Erythroblast (primary cell): ENCODE measurements at places on chromosomes 1 and 21.

DNA sequence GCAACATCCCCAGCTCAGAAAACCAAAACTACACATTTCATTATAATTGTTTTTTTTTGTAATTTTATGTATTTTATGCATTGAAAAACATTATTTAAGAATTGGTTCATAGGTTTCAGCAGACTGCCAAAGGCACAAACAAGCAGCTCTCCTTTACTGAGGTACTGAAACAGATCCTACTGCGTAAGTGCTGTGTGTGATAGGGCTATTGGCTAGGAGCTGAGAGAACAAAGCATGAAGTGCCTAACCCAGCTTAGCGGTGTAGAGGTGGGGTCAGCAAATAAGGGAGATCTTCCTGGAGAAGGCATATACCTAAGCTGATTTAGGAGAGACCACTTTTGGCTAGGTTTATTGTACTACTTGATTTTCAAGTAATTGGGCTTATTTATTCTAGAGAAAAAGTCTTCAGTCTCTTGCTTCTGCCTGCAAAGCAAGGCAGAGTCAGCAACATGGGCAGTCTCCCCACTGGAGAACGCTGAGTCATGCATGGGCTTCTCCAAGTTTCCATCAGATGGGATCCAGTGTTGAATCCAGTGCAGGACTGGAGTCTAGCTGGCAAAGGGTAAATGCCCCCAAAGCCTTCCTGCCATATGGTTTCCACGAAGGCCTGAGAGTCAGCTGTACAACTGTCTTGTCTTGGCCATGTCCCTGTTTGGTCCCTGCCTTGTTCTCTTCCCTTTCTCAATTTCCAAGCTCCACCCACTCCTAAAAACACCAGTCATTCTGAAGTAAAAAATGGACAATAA lies 18.0 kb upstream of the YTHDF2 start:
- no peak for DNase-seq

GRCh38 chr1:92833840-92834239 lies 2.0 kb downstream of the RPL5 start:
- peak; percentile 27 for DNase-seq

GRCh38 chr1:91374086-91374485 lies 30.6 kb downstream of the HFM1 start:
- DNase-seq: no peak

DNA sequence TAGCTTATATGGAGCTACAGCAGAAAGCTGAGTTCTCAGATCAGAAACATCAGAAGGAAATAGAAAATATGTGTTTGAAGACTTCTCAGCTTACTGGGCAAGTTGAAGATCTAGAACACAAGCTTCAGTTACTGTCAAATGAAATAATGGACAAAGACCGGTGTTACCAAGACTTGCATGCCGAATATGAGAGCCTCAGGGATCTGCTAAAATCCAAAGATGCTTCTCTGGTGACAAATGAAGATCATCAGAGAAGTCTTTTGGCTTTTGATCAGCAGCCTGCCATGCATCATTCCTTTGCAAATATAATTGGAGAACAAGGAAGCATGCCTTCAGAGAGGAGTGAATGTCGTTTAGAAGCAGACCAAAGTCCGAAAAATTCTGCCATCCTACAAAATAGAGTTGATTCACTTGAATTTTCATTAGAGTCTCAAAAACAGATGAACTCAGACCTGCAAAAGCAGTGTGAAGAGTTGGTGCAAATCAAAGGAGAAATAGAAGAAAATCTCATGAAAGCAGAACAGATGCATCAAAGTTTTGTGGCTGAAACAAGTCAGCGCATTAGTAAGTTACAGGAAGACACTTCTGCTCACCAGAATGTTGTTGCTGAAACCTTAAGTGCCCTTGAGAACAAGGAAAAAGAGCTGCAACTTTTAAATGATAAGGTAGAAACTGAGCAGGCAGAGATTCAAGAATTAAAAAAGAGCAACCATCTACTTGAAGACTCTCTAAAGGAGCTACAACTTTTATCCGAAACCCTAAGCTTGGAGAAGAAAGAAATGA lies 37.6 kb downstream of the CENPF start:
- DNase-seq: no peak

DNA sequence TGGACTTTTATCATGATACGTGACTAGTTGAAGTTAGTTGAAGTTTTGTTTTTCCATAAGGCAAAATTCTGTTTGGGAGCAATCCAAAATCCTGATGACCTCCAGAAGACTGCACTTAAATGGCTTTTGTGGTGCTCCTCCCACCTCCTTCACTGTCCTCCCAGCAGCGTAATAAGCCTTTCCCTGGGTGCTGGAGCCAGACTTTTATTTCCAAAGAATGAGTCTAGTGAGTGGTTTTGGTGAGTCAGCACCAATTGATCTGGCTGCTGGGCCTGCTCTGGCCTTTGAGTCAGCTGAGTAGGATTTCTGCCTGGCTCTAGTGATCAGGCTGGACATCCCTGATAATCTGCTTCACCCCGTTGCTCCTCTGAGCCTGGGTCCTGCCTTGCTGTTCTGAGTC lies 21.7 kb upstream of the KCND3 start:
- no peak for DNase-seq

DNA sequence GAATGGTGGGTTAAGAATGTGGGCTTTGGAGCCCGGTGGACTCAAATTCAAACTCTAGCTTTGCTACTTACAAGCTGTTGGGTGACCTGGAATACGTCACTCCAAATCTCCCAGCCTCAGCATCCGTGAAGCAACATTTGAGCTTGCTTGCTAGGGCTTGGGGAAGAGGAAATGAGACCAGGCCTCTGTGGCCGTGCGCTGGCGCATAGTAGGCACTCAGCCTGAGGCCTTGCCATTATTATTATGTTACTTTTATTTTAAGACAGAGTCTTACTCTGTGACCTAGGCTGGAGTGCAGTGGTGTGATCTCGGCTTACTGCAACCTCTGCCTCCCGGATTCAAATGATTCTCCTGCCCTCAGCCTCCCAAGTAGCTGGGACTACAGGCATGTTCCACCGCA lies 12.3 kb upstream of the MFAP2 start:
- DNase-seq: no peak

GRCh38 chr1:117826540-117827078 lies 102.8 kb downstream of the GDAP2 start:
- DNase-seq: no peak

GRCh38 chr1:203366476-203366875 lies 15.6 kb upstream of the FMOD start:
- DNase-seq: no peak

- DNase-seq: peak; percentile 62
Observed at GRCh38 chr1:234154320-234155251, 218.7 kb upstream of the COA6 start.

GRCh38 chr1:172448995-172449584 lies 5.2 kb upstream of the PIGC start:
- DNase-seq: no peak
